ENCODE measurements at places on chromosomes 11 and 22. TPM values are rescaled to one million over a fixed set of nuclear protein-coding genes. Genes with fewer than 3 reads are reported as not detected.

The OOSP2 gene
- total RNA-seq, result not detected

The LMNTD2 gene
- total RNA-seq, result 3.2 TPM

The IGF2 gene
- 30.5 TPM for total RNA-seq

The MOGAT2 gene
- not detected for total RNA-seq

The C11orf86 gene
- total RNA-seq, result not detected

The PHF21B gene
- not detected for total RNA-seq

The C11orf21 gene
- total RNA-seq, result not detected

The OR52H1 gene
- total RNA-seq, result 0.21 TPM

The IL10RA gene
- total RNA-seq, result not detected

The SCGB1A1 gene
- not detected for total RNA-seq

The RPLP2 gene
- 347 TPM for total RNA-seq

The LIF gene
- 0.21 TPM for total RNA-seq

The FOLR1 gene
- 2.1 TPM for total RNA-seq

The ADORA2A gene
- 1.1 TPM for total RNA-seq

The PRR33 gene
- not detected for total RNA-seq

The METTL15 gene
- 16.9 TPM for total RNA-seq

The CCDC86 gene
- 17.6 TPM for total RNA-seq

The CHRM1 gene
- not detected for total RNA-seq

The SRSF8 gene
- total RNA-seq, result 21.7 TPM

The LARGE1 gene
- total RNA-seq, result 4.3 TPM

The MUC2 gene
- total RNA-seq, result not detected

The P2RY6 gene
- total RNA-seq, result 0.21 TPM

The RASL10A gene
- not detected for total RNA-seq

The NOX4 gene
- total RNA-seq, result 0.64 TPM

The FOLR2 gene
- total RNA-seq, result not detected
